Upper lobe of left lung (tissue), 6 donors: ENCODE measurements at places on chromosomes 6 and 20.

- no peak for DNase-seq
Measured at GRCh38 chr20:50585678-50586077, 75.5 kb downstream of the PTPN1 start.

DNA sequence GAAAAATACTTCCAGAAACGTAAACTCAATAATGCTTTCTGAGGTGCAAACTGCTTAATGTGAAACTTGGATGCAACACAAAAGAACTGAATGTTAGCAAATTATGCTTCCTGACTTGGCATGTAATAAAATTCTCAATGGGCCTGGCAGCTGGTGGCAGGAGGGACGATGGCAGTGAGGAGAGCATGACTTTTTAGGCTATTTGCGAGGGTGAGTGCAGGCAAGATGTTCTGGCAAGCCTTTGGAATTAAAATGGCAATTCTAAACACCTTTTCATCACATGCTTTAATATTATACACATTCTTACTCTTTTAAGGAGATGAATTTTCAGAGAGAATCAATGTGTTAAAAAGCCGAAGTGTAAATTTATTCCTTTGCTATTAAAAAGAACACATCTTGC lies 224.8 kb upstream of the CDH4 start:
- no peak for DNase-seq

GRCh38 chr20:44073011-44073674 lies 113.8 kb downstream of the JPH2 start:
- DNase-seq = no peak

- DNase-seq = no peak
Measured at GRCh38 chr6:5036269-5036668, 32.4 kb upstream of the RPP40 start.

DNA sequence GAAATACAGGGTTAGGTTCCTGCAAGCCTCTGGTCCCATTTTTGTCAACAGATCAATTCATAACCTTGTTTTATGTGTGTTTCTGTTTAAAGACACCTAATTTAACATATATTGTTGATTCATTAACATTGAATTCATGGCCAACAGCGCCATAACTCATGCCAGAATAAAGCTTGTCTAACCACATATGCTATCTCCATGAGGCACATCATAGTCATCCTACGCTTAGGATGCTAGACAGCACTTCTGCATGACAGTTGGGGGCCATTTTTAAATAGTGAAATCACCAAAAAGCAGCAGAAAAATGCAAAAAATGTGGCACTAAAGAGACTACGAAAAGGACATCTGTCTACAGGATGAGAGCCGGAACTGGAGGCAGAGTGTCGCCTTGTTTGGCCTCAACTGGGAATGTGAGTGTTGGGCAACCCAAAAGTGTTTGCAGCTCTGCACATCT lies 37.9 kb downstream of the TRAM2 start:
- no peak for DNase-seq

DNA sequence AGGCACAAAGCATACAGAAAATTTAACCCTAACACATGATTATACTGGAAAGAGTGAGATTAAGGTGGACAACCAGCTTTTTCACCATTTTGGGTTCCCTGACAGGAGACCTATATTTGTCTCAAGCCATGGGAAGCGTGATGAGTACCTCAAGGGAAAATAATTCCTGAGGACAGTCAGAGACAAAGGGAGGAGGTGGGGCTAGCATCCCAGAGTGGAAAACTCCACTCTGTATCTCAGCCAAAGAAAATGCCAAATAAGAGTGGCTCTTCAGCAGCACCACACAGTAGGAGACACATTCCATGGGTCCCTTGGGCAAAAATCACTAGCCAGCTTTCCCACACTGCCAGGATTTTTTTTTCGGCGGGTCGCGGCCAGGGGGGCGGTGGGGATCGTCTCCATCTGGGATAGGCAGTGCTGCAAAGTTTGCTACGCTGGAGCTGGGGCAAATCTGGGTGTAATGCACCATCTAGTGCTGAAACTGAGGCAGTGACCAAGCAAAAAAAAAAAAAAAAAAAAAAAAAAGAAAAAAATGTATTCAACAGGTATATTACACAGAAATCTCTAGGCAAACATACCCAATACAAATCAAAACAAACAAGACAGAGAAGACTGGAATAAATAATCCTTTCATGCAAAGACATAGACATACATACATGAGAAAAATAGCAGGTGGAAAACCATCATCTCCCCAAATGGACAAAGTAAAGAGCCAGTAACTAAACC lies 77.3 kb upstream of the SLC35F1 start:
- DNase-seq = peak; percentile 6

DNA sequence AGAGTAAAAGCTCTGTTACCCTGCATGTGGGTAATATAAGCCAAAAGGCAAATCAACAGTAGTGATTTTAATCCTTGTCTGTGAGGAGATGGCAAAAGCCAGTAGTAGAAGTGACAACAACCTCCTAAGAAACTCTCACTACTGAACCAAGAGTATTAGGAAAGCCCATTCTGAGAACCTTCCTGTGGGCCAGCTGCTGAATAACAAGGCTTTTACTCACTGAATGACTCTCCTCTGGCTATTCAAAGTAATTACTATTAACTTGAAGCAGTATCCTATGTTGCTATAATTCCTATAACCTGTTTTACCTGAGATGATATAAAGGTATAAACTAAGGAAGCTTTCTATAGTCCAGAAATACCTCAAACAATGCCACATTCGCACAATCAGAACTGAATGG lies 55.1 kb downstream of the CHD6 start:
- no peak for DNase-seq

- no peak for DNase-seq
Measured at GRCh38 chr6:158441716-158442215, 118.1 kb upstream of the TMEM181 start.

DNA sequence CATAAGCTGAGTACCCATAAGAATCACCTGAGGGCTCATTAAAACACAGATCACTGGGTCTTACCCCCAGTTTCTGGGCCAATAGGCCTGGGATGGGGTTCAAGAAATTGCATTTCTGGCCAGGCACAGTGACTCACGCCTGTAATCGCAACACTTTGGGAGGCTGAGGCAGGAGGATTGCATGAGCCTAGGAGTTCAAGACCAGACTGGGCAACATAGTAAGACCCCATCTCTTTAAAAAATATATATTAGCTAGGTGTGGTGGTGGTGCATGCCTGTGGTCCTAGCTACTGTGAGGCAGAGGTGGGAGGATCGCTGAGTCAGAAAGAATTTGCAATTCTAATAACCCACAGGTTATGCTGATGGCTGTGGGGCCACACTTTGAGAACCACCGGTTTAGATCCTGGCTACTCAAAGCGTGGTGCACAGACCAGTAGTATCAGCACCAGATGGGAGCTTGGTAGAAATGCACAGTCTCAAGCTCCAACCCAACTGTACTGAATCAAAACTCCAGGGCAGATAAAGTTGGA lies 2.0 kb downstream of the CCM2L start:
- no peak for DNase-seq

- no peak for DNase-seq
Measured at GRCh38 chr20:14360416-14360815, 23.0 kb upstream of the FLRT3 start.

- DNase-seq = no peak
Measured at GRCh38 chr20:6583134-6583738, 184.2 kb upstream of the BMP2 start.

GRCh38 chr20:58889798-58890517 lies 37.4 kb downstream of the GNAS start:
- no peak for DNase-seq

- DNase-seq = peak; percentile 81
Measured at GRCh38 chr20:34566978-34567891, 8.7 kb downstream of the MAP1LC3A start.

GRCh38 chr20:11926292-11926998 lies 8.8 kb downstream of the BTBD3 start:
- DNase-seq = no peak

DNA sequence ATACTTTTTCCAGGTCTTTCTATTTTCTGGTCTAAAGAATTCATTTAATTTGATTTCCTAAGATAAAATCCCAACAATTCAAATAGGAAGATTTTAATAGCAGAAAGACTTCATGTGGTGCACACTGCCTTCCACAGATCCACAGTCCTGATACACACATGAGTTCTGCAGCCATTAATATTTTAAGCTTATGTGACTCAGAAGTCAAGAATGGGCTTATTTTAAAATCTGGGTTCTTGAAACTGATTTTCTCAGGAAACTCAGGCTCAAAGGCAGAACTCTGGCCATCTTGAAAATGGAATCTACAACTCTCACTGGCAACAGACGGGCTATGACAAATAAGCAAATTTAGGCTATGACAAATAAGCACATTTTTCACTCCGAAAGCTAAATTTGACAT lies 88.2 kb downstream of the COL12A1 start:
- DNase-seq = no peak

DNA sequence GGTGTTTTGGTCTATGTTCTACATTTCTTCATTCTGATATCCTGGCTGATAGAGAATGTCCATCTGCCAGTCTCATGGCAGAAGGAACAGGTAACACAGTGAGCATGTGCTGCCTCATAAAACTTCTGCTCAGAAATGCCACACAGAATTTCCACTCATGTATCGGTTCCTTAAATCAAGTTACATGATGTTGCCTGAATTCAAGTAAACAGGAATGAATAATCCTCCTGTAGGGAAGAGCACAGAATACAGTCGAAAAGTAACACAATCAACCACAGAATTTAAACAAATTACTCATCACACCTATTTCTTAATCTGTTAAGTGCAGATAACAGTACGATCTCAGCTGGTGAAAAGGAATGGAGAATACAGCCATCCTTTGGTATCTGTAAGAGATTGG lies 74.7 kb downstream of the FAM217A start:
- DNase-seq = no peak

DNA sequence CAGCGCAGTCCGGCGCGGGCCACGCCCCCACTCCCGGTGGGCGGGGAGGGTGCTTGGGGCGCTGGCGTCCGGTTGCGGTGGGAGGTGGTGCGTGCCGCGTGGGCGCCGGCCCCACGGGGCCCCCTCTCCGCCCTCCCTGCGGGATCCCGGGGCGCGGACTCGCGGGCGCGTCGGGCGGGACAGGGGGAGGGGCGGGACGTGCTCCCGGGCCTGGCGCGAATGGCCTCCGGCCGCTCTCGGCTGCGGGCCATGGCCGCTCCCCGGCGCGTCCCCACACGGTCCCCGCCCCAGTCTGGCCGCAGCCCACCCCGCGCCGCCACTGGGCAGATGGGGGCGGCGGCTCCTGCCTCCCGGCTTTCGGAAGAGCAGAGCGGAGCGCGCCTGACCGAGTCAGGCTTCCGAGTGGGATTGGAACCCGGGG lies 771 bp upstream of the PPP1R3G start:
- DNase-seq = no peak

DNA sequence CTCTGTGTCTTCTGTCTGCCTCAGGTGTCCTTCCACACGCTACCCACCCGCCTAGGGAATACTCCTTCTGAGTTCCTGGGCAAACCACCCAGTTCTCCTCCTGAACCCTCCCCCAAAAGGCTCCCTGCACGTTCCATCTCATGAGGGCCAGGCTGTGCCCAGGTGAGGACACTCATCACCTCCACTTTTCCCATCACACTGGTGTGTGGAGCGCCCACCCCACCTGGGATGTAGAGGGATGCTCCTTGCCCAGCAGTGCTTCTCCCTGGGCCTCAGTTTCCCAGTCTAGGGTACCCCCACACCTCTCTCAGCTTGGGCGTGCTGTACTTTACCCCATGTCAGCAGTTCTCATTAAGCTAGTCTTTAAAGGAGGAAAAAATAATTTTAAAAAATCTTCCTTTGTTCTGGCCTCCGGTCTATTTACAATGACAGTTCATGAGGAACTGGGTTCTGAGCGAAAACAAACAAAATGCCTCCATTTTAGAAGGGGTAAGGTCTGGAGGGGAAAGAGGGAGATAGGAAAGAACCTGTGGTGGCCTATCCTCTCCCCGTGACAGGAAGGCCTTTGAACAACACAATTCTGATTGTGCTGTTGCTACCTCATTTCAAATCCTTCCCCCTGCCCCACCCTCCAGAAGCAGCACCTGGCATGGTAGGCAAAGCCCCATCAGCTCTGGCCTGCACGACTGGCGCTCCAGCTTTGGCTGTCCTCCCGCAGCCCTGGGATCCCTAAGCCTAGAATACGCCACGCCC lies 1.7 kb upstream of the C20orf203 start:
- no peak for DNase-seq

- DNase-seq = no peak
Measured at GRCh38 chr20:64006902-64007301, 26.0 kb downstream of the PRPF6 start.

- no peak for DNase-seq
Measured at GRCh38 chr6:35376281-35376680, 33.9 kb downstream of the PPARD start.

GRCh38 chr20:18611492-18611891 lies 23.6 kb downstream of the DTD1 start:
- no peak for DNase-seq

GRCh38 chr6:110476046-110476849 lies at the start of gene SLC22A16:
Gene SLC22A16 (minus strand): TSS chr6:110476613. CDS start chr6:110476574, 39 bp downstream.
- DNase-seq = peak; percentile 38

GRCh38 chr6:78436335-78436734 lies 431.0 kb upstream of the IRAK1BP1 start:
- no peak for DNase-seq

DNA sequence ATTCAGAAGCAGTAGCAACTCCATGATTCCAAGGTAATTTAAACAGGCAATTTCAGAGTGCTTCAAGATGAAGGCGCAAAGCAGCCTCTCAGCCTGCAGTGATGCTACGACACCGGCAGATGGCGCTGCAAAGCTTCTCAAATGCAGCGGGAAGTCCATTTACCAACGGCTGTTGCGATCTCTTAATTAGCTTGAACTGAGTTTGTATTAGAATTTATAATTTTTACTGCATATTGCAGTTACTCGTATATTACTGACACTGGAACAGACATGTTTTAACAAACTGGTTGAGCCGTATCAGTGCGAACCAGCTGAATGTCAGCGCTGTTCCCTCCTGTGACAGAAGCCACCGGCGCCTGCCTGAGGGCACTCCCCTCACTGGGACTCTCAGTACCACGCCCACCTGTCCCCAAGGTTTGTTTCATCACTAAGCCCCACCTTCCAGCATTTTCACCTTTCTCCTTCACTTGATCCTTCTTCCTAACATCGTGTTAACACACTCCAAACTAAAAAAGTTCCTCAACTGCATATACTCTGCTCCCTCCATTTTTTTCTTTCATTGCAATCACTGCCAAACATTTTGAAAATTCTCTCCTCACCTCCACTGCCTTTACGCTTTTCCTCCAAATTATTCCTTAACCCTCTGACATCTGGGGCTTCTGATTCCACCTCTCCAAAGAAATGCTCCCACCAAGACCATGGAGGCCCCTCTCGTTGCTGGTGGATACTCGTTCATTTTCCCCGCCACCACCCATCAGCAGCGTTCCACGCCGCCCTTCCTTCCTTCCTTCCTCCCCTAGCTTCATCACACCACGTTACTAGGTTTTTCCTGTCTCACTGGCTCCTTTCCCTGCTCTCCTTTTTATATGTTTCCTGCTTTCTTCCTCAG lies 14.5 kb downstream of the GNL1 start:
- DNase-seq = peak; percentile 90

- DNase-seq = no peak
Measured at GRCh38 chr20:16178546-16179135, 394.6 kb downstream of the KIF16B start.

DNA sequence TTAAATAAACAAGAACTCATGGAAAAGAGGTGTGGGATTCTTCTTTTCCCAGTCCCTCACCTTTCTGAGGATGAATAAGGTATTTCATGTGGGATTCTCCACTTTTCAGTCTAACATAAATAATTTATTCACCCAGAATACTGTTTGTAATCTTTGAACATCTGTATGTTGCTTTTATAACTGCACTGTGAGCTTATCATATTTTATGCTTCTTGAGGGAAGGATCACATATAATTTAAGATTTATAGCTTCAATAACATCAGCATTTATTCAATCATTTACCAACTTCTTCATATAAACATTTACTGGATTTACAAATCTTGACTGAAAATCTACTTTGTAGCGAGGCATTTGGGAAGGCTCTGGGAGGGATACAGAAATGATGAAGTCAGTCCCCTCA lies 154.2 kb upstream of the KCNK16 start:
- DNase-seq = no peak
